ENCODE measurements at places on chromosomes 2 and 18. TPM values are rescaled to one million over a fixed set of nuclear protein-coding genes. Genes with fewer than 3 reads are reported as not detected.

FBXO41 gene
- 0.46 TPM for total RNA-seq

NYAP2 gene
- not detected for total RNA-seq

ITPRIPL1 gene
- 1.6 TPM for total RNA-seq

MYO3B gene
- total RNA-seq: under 0.01 TPM

CIB4 gene
- total RNA-seq: not detected

INHBB gene
- under 0.01 TPM for total RNA-seq

TEKT4 gene
- not detected for total RNA-seq

MARCO gene
- total RNA-seq: not detected

PAX3 gene
- not detected for total RNA-seq

PARD6G gene
- total RNA-seq: 0.97 TPM

ELOA2 gene
- total RNA-seq: not detected

PSMD1 gene
- 160 TPM for total RNA-seq

FEV gene
- not detected for total RNA-seq

EPAS1 gene
- total RNA-seq: 93.8 TPM

TMEM247 gene
- not detected for total RNA-seq

C2orf42 gene
- total RNA-seq: 11.0 TPM

EHBP1 gene
- total RNA-seq: 32.5 TPM

OTX1 gene
- under 0.01 TPM for total RNA-seq

EVA1A gene
- 138 TPM for total RNA-seq

IL36RN gene
- total RNA-seq: not detected

ADAM23 gene
- 9.6 TPM for total RNA-seq

ALS2 gene
- 33.8 TPM for total RNA-seq

ST6GAL2 gene
- total RNA-seq: not detected

RAD51AP2 gene
- total RNA-seq: not detected

KHK gene
- 1.3 TPM for total RNA-seq

PNO1 gene
- 27.1 TPM for total RNA-seq

RESP18 gene
- not detected for total RNA-seq

CCL20 gene
- total RNA-seq: 0.65 TPM

TACR1 gene
- total RNA-seq: not detected

EVX2 gene
- not detected for total RNA-seq

IL37 gene
- not detected for total RNA-seq

All from epithelial cell of umbilical artery (primary cell).